Caudate nucleus (tissue), 63 donors: ENCODE measurements at places on chromosomes 5 and 9.

GRCh38 chr5:135567661-135568060 lies 11.1 kb downstream of the CXCL14 start:
- DNase-seq, result no peak

GRCh38 chr5:132219289-132219970 lies 8.2 kb downstream of the P4HA2 start:
- DNase-seq, result no peak

DNA sequence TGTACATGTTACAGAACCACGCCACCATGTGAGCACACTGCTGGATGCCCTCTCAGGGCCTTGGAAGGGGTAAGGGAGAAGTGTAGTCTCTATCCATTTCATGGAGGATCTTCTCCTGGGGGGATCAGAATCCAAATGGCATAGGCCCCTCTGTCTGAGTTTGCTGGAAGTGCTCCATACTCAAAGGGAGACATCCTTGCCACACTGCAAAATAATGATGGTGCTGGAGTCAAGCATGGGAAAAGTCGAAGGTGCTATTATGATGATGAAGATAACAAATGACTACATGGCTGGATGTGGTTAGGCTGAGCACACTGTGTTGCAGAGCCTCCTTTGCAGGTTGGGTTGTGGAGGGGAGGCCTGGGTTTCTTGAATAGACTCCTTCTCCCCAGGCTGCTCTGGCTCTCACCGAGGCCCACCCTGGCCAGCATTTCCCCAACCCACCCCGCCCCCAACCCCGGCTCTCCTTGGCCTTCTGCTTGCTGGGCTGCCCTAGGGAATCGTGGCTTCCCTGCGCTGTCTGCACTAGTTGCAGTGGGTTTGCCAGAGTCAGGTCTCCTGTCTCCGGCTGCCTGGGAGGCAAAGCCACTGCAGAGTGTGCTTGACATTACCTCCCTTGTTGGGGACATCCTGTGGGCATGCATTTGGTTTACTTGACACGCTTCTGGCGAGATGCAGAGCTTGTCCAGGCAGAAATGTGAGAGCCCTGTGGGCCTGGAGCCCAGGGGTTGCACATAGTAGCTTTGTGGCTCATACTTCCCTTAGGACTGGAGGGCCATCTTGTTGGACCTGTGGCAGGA lies 3.0 kb downstream of the MVB12B start:
- DNase-seq, result no peak

- no peak for DNase-seq
Measured at GRCh38 chr5:78799266-78800017, 150.9 kb upstream of the LHFPL2 start.

GRCh38 chr9:134545215-134545542 lies 96.4 kb upstream of the COL5A1 start:
- no peak for DNase-seq

GRCh38 chr5:140106805-140107311 lies 7.1 kb upstream of the PURA start:
- DNase-seq, result no peak

GRCh38 chr9:108022246-108022935 lies 532.8 kb upstream of the KLF4 start:
- no peak for DNase-seq

- DNase-seq, result peak; percentile 11
Measured at GRCh38 chr5:54570916-54571315, 53.4 kb downstream of the SNX18 start.

DNA sequence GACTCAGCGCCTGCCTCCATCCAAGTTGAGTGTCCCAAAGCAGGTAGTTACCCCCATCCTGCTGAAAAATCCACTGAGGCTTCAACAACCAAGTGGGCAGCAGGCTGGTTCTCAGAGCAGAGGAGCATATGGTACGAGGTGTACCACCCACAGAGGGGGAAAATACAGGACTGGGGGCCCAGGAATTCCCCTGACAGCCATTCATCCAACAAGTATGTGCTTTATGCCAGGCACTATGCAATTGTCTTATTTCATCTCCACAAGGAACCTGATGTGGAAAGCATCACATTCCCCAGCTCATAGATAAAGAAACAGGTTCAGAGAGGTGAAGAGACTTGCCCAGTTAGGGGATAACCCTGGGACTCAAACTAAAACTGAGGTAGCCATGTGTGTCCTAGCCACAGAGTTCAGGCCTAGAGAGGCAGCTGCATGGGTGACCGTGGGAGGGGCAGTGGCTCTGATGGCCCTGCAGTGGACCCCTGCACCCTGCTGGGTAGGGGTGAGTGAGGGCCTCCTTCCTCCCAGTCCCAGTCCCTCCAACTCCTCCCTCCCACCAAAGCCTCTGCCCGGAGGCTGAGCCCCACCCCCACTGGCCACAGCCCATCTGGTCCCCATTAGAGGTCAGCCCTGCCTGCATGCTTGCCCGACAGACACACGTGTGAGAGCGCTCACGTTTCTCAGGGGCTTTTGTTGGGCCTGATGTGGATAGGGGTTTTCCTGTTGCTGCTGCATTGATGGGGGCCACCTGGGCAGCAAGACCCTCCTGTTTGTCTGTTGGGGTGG lies 11.5 kb downstream of the PDLIM4 start:
- DNase-seq, result no peak

- DNase-seq, result no peak
Measured at GRCh38 chr5:43601454-43602260, 1.3 kb upstream of the NNT start.

GRCh38 chr5:74391410-74391809 lies 249.1 kb downstream of the ENC1 start:
- DNase-seq, result no peak

DNA sequence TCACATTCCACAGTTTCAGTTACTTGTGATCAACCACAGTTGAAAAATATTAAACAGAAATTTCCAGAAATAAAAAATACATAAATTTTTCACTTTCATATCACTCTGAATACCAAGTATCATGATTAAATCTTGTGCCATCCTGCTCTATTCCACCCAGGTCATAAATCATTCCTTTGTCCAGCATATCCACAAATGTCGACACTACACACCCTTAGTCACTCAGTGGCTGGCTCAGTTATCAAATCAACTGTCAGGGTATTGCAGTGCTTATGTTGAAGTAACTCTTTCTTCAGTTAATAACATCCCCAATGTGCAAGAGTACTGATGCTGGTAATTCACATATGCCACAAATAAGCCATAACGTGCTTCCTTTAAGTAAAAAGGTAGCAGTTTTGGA lies 115.7 kb downstream of the FBXL17 start:
- DNase-seq, result no peak

DNA sequence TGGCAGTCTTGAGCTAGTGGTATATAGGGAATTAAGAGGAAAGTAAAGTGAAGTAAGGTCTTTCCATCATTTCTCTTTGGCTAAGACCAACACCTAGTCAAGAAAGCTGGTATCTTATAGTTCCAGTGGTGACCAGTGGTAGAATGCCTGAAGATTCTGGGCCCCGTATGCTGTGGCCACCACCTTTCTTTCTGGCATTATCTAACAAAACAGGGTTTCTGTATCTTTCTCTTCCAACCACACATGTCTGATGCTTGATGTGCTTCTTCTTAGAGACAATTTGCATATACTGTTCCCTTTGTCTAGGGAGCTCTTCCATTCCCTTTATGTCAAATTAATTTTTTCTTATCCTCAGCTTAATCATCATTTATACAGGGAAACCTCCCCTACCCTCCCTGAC lies 109.9 kb upstream of the SSBP2 start:
- DNase-seq, result no peak
